ENCODE measurements at places on chromosomes 1 and 21.

- peak; percentile 91 for DNase-seq
These were observed 2.8 kb upstream of the LIX1L start for GRCh38 chr1:145960468-145961108.

DNA sequence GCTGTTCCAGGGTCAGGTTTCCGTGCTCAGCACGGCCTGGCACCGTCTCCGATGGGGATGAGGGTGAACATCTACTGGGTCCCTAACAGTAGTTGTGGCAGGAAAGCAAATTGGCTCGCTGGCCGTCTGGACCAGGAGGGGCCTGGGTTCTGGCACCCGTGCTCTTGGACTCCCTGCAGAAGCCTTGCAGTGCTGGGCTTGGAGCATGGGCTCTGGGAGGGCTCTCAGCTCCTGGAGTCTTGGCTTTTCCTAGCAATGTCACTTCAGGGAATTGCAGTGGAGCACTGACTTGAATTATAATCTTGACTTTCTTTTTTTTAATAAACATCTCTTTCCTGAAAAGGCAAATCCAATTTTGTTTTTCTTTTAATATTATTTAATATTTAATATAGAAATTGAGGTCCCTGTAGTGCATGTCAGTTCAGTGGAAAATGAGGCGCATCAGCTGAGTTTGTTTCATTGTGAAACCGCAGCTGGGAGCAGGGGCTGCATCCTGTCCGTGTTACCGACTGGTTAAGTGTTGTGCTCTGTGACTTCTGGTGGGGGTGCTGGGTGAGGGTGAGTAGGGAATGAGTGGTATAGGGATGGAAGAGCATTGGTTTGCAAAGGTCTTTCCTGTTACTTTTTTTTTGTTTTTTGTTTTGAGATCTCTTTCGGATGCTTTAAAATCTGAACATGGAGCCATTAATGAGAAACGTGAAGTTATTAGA lies 64.1 kb downstream of the PEX14 start:
- no peak for DNase-seq

DNA sequence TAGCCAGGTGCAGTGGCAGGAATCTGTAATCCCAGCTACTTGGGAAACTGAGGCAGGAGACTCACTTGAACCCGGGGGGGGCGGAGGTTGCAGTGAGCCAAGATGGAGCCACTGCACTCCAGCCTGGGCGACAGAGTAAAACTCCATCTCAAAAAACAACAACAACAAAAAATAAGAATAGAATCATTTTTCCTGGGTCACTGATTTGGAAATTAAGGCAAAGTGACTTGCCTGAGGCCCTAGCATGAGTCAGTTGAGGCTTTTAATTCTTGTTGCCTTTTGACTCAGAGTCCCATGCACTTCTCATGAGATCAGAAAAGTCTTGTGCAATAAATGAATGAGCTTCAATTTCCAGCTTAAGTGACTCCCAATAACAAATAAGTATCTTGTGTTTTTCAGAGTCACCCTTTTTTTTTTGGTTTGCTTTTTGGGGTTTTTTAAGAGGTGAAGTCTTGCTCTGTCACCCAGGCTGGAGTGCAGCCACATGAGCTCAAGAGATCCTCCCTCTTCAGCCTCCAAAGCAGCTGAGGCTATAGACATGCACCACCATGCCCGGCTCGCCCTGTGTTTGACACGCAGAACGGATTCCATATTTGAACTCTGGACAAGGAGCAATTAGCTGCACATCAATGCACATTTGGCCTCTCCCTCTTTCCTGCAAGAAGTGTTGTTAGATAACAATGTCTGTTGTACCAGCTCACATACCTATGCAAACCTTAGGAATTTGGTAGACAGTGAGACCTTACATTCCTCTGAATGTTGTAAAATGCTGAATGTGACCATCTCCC lies 3.4 kb upstream of the PLEKHM2 start:
- DNase-seq = no peak

GRCh38 chr1:235018161-235018560 lies 110.5 kb downstream of the TOMM20 start:
- no peak for DNase-seq

DNA sequence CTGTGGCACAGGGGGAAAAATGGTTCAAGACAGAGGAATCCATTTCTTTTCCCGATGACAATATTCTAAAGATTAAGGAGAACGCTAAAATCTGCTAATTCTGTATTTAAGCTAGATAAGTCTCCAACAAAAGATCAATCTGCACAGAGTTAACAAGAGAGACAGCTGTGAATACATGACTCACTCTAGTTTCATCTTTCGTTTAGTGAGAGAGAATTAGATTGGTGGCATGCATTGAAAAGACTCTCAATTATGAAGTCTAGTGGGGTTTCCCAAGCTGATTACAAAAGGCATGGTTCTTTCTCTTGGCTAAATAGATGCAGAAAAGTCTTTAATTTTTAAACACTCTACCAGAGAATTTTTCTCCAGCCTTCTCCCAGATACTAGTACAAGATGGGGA lies 34.4 kb downstream of the CAPN9 start:
- DNase-seq = no peak

DNA sequence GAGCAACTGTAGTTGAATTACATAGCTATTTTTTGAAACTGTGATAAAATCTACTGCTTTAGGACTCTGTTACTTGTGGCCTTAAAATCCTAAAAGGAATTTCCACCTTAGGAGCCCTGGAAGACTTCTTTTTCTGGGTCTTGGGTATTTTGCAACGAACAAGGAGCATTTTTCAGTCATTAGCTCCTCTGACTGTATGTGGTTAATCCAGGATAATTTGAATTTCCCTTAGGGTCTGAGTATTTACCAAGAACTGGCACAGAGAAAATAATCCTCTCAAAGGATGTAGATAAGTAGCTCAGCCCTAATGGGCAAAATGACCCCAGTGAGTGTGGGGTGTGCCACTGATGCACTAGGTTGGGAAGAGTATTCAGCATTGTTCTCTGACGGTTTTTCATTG lies 170.4 kb downstream of the VAV3 start:
- DNase-seq = no peak

GRCh38 chr1:81549588-81550127 lies 251.1 kb upstream of the ADGRL2 start:
- no peak for DNase-seq

DNA sequence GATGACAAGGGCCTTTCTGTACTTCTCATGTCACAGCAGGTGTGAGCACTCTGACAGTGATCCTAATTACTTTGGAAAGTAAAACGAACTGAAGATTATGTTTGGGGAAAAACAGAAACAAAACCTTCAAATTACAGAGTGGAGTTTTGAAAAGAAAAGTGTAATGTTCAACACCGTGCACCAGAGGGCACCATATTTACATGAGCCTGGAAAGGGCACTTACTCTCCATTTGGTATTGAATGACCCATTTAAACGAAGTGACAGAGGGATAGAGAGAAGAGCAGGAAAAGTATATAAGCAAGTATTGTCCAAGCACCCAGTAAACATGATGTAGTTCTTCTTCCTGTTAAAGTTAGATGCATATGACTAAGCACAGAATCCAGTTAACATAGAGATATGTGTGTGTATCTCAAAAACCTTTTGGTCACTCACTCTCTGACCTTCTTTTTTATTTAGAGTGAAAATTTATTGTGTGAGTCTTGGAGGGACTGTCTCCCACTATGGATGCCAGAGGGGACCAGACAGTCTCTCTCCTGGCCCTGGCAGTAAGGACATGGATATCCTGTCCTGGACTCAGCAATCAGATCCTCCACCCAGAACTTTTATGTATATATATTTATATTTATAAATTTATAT lies 3.8 kb upstream of the RGSL1 start:
- DNase-seq = no peak
